ENCODE measurements at places on chromosomes 6 and 20.

GRCh38 chr6:106731144-106731842 lies 101.9 kb downstream of the QRSL1 start:
- DNase-seq, result no peak

- DNase-seq, result no peak
Measured at GRCh38 chr6:10396785-10397184, 18.1 kb downstream of the TFAP2A start.

DNA sequence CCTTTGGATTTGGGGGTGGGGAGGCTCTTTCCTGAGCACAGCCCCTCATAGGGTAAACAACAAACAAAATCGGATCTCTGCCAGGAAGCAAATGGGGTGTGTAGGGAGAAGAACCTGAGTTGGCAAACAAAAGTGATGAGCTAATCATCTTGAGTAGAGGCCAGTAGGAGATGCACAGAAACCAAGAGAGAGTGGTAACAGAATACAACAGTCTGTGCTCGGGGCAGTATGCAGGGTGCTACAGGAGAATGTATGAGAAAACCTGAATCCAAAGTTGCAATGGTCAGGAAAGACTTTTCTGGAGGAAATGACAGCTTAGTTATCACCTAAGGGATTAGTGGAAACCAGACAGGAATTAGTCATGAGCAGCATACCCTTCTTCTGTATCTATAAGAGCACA lies 177.8 kb downstream of the CDKAL1 start:
- no peak for DNase-seq

DNA sequence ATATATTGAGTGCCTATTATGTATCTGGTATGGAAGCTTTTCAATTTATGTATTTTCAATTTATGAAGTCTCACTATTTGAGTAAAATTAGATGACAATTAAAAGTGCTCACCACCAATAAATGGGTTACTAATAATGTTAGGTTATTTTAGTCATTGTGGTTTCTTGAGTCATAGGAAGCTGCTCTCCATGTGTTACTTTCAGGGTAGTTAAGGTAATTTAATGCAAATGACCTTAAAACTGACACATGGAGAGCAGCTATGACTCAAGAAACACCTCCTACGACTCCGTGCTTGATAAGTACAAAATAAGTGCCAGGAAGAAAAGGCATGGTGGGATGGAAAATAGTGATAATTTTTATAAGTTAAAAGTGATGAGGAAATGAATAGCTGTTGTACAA lies 16.5 kb upstream of the TINAG start:
- DNase-seq, result no peak

GRCh38 chr20:11734431-11734830 lies 183.3 kb upstream of the BTBD3 start:
- no peak for DNase-seq
